CD4-positive, alpha-beta T cell treated with Interleukin-6 for 4 hours (primary cell): ENCODE measurements at places on chromosomes 1 and 21.

DNA sequence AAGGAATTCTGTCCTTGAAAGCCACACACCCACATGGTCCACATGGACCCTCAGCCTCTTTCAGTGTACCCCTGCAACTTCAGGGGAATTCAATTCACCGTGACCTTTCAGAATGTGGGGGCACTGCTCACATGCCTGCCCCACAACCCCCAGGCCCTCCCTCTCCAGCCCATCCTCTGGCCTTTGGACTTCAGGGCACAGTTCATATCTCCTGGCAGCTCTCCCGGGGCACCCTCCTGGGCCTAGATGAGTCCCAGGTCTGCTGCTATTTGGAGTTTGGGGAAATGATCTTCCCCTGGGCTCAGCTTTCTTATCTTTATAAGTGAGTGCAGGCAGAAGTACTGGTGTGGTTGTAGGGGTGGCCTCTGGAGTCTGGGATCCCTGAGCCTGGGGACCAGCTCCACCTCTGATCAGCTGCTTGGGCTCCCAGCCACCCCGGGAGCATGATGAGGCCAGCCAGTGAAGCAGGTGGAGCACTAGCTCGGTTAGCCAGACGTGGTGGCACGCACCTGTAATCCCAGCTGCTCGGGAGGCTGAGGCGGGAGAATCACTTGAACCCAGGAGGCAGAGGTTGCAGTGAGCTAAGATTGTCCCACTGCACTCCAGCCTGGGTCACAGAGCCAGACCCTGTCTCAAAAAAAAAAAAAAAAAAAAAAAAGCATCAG, 15.8 kb downstream of the C1orf167 start:
- no peak for DNase-seq

DNA sequence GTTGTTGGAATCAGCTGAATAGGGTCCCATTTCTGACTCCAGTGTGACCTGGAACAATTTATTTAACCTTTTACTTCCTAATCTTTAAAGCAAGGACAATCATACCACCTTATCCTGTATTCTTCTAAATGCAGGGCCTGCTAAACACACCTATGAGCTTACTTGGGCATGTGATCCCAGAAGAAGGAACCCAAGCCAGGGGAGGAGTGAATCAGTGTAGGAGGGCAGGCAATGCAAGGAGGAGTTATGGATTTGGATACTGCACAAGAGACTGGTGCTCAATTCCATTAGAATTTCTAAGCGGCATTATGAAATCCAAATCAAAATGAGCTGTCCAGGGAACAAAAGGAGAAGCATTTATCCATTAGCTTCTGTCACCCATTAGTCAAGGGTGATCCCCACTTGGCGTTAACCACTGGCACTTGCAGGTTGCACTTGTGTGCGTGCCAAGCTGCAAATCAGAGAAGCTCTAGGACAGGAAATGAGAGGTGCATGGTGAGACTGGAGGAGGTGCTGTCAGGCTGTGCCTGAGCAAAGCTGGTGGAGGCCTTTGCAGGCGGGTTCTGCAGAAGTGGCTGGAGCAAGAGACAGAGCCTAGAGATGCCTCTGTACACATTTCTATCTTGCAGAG, 297.2 kb upstream of the PLXNA2 start:
- no peak for DNase-seq

DNA sequence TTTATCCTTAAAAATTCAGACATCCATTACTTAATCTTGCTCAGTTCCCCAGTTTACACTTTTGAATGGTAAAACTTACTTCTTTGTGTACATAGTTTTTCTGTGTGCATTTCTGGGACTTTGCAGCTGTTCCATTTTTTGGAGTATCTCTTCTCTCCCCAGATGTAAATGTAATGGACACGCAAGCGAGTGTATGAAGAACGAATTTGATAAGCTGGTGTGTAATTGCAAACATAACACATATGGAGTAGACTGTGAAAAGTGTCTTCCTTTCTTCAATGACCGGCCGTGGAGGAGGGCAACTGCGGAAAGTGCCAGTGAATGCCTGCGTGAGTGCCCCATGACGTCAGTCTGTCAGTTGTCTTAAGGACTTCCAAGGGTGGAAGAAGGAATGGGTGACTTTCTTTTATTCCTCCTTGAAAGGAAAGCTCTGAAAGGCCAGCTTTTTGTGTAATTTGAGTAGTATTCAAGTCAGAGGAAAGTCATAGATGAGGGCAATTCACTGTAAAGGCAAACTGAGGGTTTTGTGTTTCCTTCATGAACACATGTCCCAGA, 75.7 kb upstream of the LAMC2 start:
- DNase-seq, result no peak

- DNase-seq, result peak; percentile 82
Measured at GRCh38 chr1:32247983-32248889, 1.2 kb downstream of the FAM167B start.

DNA sequence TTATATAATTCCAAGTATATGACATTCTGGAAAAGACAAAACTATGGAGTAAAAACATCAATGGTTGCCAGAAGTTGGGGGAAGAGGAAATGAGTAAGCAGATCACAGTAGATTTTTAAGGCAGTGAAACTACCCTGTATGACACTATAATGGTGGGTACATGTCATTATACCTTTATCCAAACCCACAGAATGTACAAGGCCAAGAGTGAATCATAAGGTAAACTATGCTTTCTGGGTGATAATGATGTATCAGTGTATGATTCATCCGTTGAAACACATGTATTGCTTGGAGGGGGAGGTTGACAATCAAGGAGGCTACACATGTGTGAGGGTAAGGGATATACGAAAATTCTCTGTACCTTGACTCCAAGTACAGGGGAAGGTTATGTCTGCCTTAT, 862.7 kb downstream of the PLA2G4A start:
- no peak for DNase-seq
